NCI-H524 (cell line): ENCODE measurements at places on chromosomes 16 and 17.

GRCh38 chr16:84670063-84670462, 21.8 kb downstream of the KLHL36 start:
- DNase-seq = no peak

DNA sequence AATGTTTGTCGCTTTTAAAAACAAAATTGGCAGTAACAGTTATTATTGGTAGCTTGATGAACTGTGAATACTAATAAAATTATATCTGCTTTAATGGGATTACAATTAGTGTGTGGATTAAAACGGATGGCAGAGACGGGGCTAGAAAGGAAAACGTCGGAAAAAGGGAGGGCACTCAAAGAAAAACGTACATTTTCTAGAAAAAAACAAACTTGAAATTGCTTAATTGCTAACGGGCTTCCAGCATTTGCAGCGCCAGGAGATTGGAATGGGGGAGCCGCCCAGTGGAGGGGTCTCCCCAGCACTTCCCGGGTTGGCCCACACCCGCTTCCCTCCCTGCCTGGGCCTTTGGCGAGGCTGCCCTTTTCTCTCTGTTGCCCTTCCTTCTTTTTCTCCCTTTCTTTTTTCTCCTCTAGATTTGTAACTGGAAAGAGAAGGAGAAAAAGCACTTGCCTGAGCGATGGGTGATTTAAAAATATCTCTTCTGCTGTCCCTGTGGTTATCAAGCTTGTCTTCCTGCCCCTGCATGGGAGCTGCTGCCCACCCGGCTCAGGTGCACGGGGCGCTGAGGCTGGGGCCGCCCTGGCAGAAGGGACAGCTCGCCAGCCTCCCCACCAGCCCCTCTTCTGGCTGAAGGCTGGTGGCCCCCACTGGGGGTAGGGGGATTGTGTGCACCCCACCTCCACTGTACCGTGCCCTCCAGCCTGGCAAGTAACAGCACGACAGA, 5.9 kb downstream of the BAHCC1 start:
- DNase-seq = no peak

DNA sequence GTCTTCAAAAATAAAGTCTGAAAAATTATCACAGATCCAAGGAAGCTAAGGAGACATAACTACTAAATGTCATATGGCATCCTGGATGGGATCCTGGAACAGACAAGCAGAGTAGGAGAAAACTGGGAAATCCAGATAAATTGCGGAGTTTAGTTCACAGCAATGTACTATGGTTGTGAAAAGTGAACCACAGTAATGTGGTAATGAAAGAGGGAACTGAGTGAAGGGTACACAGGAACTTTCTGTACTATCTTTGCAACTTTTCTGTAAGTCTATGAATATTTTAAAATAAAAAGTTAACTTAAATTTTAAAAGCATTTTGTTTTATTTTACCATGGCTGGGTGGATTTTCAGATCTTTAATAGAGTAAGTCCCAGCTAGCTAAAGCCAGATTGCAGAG, 16.3 kb downstream of the SLFN12L start:
- no peak for DNase-seq

- DNase-seq = no peak
These were observed 4.9 kb downstream of the SDK2 start for GRCh38 chr17:73639322-73639721.

DNA sequence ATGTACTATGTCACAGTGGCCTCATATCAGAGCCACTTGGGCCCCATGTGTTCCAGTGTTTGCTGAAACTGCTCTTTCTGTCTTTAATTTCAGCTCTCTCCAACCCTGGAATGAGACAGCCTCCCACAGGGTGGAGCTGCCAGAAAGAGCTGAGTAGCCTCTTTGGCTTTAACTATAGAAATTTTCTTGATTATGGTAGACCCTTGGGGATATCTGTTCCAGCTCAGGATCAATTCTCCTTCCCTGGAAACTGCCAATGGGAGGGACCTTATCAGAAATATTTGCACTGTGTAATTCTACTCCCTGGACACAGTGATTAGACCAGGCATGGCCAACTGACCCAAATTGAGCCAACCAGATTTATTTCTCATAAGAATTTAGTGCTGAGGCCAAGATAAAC, 39.0 kb upstream of the KDM8 start:
- no peak for DNase-seq

- no peak for DNase-seq
These were observed 163.4 kb downstream of the CMIP start for GRCh38 chr16:81607805-81608522.

DNA sequence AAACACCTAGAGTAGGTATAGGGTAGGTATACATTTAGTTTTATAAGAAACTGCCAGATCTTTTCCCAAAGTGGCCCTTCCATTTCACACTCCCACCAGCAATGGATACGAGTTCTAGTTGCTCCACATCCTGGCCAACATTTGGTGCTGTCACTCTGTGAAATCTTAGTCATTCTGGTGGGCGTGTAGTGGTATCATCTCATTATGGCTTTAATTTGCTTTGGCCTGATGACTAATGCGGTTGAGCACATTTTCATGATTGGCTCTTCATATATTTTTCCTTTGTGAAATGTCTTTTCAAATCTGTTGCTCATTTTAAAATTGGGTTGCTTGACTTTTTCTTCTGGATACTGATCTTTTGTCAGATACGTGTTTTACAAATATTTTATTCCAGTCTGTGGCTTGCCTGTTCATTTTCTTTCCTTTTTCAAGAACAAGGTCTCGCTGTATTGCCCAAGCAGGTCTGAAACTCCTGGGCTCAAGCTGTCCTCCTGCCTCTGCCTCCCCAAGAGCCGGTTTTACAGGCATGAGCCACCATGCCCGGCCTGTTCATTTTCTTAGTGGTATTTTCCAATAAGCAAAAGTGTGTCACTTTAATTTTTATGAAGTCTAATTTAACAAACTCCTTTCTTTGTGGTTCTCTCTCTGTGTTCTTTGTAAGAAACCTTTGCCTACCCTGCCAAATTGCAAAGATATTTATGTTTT, 192.4 kb downstream of the SEC14L1 start:
- no peak for DNase-seq

- DNase-seq = no peak
These were observed 2.6 kb downstream of the MYL11 start for GRCh38 chr16:30377050-30377811.

DNA sequence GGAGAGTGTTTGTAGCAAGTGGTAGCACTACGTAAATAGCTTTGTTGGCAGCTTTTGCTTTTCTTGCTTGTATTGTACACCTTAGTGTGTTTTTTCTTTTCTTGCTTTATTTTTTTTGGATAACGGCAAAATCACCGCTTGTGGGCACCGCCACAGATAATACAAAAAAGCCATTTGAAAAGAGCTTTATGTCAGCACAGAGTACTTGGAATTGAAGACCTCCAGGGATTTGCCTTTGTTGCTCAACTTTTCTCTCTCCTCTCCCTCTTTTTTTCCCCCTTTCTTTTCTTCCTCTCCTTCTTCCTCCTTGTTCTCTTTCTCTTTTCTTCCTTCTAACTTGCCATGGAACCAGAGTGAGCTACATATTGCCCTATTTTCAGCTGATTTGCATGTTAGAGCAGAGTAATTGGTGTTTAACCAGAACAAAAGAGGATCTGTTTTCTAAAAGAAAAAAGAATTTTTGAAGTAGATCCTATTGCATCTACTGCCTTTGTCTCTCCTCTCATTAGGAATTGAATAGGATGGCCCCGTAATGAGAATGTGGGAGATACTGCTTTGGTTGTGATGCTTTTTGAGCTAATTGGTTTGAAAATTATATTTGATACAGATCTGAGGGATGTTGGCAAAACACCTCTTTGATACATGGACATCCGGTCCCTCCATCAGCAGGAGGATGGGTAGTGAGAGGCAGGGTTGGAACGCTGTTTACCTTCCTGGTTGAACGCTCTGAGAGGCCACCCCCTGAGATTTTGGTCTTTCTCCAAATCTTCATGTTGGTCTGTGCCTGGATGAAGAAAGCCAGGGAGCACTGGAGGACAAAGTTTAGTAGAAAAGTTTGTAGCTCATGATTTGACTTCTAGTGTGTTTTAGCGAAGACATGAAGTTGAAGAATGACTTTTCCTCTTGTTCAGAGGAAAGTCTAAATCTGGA, 85.6 kb downstream of the MSI2 start:
- no peak for DNase-seq

DNA sequence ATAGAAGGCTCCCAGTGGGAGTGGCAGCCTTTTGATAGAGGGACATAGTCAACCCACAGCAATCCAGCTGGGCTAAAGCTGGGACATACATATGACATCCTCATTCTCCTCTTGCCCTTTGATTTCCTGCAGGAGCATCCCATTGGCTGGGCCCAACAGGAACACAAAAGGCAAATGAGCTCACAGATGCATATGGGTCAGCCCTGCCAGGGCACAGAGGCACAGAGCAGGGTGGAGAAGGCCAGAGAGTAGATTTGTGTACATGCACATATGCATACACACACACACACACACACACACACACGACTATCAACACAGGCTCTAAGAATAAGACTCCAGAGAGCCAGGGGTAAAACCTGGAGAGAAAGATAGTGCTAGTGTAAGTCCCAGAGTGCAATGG, 58.6 kb downstream of the MMD start:
- no peak for DNase-seq

- no peak for DNase-seq
These were observed 308.7 kb upstream of the TNRC6C start for GRCh38 chr17:77649717-77650211.

- peak; percentile 98 for DNase-seq
These were observed 13.1 kb upstream of the DUSP14 start for GRCh38 chr17:37476431-37477120.

DNA sequence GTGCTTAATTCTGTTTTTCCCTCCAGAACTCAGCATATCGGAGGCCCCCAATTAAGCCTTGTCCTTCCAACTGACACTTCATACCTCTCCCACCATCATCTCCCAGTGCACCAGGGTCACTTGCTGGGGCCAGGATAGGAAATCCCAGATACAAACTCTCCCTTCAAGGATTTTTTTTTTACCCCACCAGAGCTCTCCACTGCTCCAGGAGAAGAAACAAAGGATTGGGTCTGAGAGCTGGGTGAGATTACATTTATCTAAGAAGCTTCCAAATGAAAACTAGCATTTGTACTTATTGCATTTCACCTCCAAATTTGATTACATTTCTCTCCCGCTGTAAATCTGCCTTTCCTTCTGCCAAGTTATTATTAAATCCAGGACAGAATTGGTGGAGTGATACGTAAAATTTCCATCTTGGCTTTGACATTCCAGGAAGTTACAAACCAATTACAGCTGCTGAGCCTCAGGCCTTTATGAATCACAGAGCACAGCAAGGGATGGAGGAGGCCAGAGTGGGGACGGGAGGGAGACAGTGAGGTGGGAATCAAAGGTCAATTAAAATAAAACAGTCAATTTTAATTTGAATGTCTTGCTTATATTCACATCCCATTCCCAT, 123.5 kb downstream of the USP31 start:
- DNase-seq = no peak

- no peak for DNase-seq
These were observed 14.7 kb downstream of the PHB1 start for GRCh38 chr17:49399995-49400394.

DNA sequence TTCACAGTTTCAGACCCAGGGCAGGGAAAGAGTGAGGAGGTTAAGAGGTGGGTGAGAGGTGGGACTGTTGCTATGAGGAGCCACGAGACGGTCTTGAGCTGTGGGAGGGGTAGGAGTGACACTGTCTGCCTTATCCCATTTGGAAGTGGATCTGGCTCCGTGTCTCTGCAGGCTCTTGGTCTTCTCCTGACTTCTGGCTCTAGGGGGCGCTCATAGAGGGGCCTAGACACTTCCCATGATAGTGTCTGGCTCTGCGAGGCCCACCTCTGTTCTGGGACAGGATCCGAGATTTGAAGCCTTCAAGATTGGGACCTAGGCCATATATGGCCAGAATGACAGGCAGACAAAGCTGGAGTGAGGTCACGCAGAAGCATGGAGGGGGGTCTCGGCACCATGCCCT, 204.5 kb downstream of the GSG1L start:
- DNase-seq = peak; percentile 18

DNA sequence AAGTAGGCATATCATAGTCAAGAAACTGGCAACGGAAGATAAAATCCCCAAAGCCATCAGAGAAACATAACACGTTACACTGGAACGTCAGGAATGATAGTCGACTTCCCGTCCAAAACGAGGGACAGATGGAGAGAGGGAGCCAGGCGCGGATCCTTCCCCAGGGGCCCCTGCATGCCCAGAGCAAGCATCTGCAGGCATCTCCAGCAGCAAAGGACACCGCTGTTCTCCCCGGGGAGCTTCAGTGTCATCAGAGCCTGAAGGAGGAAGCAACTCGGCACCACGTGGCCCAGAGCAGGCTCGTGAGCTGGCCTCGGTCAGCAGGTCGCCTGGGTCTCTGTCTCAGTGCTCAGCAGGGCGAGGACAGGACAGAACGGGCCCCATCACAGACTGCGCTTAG, 50.1 kb downstream of the LMF1 start:
- DNase-seq = peak; percentile 24

DNA sequence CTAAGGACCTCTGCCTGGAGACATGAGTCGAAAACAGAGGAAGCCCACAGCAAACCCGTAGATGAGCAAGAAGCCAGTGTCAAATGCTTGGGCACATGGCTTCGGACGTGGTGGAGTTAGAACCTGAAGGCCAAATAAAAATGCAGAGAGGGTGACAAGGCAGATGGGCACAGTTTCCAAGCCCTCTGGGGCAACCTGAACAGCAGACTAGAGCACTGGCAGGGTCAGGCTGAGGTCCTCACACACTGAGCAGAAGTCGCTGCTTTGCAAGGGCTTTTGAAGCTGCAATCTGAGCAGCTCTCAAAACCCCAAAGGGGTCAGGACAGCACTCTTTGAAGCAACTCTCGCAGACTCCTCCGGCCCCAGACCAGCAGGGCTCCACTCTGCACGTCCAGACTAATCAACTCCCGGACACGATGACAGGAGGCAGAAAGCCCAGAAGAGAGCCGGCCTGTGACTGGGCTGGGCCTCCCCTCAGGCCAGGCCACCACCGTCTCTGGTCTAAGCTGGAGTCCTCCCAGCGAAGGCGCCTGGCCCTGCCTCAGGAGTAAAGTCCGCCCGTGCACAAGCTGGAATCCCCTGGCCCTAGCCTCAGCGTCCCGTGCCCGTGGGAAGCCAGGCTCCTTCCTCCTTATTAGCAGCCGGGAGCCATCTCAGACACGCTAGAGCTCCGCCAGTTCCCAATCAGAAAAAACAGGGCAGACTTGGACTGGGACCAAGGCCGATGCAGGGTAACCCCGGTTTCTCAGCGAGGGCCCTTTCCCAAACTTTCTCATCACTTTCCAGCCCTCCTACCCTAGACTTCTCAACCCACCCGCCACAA, 924 bp downstream of the SMARCD2 start:
- DNase-seq = no peak

GRCh38 chr16:69910964-69911363, 40.2 kb upstream of the CLEC18A start:
- DNase-seq = no peak

- no peak for DNase-seq
These were observed 1.1 kb downstream of the CD79B start for GRCh38 chr17:63930951-63931575.
